Stimulated activated CD4-positive, alpha-beta T cell treated with anti-CD3 and anti-CD28 coated beads, Interleukin-1b, Interleukin-23, amount 100 ng/mL, for 1 hour (primary cell): ENCODE measurements at places on chromosomes 7 and 10.
A peak's percentile ranks its signal among the peaks of the same experiment; 100 is the strongest.

DNA sequence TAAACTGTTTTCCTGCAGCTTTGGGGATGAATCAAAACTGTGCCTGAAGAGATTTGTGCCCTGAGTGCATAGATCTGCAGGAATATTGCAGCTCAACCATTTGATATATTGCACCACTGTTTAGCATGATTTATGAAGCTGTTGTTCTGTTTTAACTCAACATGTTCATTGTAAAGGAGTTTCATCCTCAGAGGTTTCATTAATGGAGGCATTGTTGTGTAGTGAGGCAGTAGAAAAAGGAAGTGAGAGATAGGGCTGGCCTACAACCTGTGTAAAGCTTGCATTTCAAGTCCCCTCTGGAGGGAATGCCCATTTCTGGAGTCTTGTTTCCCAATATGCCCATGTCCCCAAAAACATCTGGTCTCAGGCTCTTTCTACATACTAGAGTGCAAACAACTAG is 67.5 kb downstream of the DNAJC12 start:
- DNase-seq = no peak

- no peak for DNase-seq
These were observed 218.4 kb downstream of the STK31 start for GRCh38 chr7:23928418-23928775.

GRCh38 chr7:37921876-37922275 is 1.4 kb downstream of the EPDR1 start:
- DNase-seq = no peak

GRCh38 chr10:7855205-7855604 is 36.9 kb downstream of the TAF3 start:
- DNase-seq = no peak

DNA sequence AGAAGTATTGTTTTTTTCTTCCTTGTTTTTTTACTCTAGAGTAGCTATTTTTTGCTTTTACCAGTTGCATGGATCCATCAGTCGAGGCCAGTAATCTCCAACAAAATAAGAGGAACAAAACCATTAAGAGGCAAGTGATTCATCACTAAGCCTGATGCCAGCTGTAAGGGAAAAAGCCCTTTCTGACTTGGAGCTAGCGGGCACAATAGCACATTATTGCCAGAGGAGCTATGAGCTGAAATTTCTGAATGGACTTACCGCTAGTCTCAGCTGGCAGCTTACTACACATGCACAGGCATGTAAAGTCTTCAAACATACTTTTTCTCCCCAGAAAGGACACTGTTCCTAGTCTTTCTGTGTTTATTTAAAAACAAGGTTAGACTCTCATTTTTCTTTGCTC is 41.6 kb upstream of the PTPRZ1 start:
- DNase-seq = no peak

DNA sequence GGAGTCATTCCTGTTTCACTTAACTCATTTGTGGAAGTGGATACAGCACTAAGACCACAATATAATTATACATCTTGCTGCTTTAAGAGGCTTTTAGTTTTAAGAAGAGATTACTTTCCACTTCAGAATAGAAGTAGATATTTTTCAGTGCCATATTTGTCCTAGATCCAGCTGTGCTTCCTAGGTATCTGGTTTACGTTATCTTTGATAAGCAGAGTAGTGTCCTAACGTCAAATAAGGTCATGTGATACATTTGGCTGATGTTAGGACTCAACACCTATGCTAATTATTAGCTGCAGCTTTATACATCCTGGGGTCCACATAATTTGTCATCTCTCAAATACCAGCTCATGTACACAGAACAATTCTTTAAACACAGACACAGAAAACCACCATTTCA is 196.2 kb upstream of the SMIM30 start:
- DNase-seq = no peak

GRCh38 chr10:31678575-31679516 is 249.8 kb downstream of the ARHGAP12 start:
- DNase-seq = no peak

DNA sequence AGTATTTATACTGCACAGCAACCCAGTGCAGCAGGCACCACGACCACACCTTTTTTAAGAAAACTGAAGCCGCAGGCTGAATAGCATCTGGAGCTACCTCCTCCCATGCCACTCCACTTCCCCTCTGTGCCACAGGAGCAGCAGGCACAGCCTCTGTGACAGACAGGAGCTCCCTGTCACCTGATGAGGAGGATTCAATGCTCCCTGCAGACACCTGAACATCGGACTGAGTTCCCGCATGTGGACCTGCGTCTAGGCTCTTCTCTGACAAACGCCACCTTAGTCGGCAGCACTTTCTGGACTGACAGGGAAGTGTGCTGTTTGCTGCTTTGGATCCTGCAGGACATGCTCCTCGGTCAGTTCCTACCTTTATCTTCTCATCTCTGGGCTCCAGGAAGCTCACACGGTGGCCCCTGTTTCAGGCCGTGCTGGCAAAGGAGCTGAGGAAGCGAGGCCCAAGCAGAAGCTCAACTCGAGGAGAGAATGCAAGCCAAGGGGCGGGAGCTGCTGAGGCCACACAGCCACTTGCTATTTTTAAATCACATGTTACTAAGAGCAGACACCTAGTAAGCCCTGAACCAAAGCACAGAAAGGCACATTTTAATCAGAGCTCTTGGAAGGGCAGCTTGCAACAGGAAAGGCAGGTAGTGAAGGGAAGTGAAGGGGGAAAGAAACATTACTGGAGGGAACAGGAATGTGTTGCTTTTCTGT is 56.6 kb downstream of the VOPP1 start:
- no peak for DNase-seq

- no peak for DNase-seq
These were observed 317.4 kb downstream of the EXOC4 start for GRCh38 chr7:133570321-133570720.

DNA sequence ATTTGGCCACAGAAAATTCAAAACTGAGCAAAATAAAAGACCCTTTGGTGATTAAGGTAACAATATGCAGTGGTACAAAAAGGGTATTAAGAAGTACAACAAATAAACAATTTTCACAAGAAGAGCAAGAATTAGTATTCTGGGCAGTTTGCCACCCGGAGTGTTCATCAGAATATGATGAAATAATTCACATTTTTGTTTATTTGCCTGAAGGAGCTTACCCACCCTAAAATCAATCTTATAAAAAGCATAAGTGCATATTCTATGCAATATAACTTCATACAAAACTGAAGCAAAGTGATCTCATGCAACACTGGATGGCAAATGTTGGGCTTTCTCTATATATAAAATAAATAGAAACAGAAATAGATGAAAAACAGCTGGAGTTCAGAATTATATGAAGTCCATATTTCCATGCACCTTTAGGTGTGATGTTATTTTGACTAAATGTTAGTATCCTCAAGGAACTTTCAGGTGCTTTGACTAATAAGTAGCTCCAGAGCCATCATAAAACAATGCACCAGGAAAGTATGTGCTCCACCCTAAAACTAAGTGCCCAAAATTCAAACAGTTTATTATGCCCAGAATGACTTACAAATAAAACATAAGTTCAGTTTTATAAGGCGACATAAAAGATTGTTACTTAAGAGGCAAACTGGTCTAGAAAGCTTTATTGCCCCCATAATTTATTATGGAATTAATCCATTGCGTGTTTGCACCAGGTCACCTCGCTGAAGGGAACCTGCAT is 474.3 kb downstream of the SEMA3D start:
- no peak for DNase-seq

DNA sequence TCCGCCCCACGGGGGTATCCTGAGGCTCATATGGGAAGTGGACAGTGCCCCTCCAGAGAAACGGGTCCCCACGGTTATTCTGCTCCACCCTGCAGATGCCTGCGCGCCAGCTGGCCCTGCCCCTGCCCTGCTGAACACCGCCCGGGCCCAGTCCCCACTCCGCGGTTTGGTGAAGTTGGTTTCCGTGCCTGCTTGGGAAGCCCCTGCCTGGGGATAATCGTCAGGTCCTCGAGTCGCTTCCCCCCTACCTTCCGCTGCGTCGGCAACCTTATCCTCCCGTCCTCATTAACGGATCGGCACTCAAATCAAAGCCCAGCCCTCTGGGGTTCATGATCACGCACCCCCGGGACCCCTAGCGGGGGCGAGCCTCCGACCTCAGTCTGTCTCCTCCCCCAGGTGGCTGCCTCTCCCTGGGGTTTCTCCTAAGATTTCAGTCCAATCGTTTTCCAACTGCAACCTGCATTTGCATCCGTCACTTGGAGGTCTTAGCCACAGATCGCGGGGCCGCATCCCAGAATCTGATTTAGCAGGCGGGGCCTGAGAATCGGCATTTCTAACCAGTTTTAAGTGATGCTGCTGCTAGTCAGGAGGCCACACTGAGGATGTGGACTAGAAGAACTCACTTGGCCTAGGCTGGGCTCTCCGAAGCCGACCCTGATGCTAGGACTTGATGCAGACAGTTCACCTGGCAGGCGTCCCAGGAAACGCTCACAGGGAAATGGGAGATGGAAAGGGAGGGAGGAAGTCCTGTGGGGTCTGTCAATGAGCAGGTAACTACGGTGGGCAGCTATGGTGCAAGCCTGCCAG is 27.6 kb downstream of the WDR86 start:
- peak; percentile 8 for DNase-seq

GRCh38 chr10:52212062-52212461 is 102.0 kb upstream of the DKK1 start:
- DNase-seq = no peak

- DNase-seq = no peak
These were observed 343.7 kb downstream of the WDR11 start for GRCh38 chr10:121194696-121195523.

DNA sequence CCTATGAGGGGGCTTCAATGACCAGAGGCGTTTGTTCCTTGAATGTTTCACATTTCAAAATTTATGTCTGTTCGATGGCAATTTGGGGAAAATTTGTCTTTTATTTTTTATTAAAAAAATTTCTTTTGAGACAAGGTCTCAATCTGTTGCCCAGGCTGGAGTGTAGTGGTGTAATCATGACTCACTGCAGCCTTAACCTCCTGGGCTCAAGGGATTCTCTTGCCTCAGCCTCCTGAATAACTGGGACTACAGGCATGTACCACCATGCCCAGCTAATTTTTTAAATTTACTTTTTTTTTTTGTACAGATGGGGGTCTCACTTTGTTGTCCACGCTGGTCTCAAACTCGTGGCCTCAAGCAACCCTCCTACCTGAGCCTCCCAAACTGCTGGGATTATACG is 39.7 kb downstream of the OTUD1 start:
- DNase-seq = no peak

- DNase-seq = no peak
These were observed 174.3 kb upstream of the RNF32 start for GRCh38 chr7:156466272-156466671.

GRCh38 chr10:124916098-124916584 is 25.8 kb upstream of the ZRANB1 start:
- DNase-seq = no peak

DNA sequence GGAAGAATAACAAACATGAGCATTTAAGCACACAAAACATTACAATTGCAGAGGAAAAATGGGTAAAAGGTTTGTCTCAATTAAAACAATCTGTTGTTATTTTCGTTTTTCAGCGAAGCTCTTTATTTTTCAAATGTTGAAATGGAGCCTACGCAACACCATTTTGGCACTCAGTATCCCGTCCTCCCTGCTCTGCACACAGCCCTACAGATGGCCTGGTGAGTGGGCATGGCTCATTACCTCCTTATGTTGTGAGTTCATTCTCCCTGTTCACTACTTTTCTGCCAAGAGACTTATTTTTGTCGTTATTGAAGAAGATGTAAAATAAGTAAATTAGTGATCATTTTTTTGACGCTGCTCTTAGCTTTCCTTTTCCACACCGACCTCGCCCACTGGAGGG is 167.8 kb upstream of the CXCL12 start:
- DNase-seq = no peak

DNA sequence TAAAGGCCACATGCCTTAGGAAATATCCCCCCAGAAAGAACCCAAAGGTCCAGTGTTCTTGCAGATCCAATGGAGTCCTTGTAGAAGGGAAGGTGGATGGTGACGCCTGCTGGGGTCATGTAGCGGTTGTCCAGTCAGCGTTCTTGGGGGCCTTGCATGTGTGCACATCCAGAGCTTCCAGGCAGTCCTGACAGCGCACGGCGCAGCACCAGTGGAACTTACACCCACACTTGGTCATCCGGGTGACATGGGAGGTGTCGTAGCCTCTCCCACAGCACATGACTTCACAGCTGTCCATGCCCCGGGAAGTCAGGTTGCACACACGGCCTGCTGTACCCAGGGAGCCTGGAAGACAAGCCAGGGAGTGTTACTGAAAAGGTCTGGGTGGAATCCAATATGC is 44.8 kb downstream of the WNT2 start:
- no peak for DNase-seq

DNA sequence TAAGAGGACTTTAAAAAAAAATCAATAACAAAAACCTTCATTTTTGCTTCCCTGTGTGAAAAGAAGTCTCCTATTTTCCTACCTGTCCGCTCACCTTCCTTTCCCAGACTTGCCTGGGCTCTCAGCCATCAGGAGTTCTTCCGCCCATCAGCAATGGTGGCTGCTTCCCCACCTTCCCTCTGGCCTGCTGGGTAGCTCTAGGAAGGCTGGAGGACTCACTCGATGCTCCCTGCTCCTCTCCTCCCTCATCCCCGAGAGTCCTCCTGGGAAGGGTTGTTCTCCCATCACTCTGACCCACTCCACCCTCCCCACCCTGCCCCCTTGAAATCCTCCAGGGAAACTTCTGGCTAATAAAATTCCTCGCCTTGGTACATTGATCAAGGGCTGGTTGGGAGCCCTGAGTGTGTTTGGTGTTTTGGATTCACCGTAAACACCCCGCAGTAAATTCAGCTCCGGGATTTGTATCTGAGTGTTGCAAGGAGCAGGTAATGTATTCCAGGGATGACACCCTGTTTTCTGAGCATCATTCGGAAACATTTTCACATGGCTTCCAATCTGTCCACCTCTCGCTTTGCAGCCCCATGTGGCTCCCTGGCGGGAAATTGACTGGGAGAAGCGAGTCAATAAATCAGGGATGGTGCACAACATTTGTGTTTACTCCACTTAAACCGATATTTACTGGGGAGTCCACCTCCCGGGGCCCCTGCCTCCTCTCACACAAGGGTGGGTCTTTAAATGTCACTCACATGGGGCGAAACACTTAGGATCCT is 126.4 kb upstream of the SDK1 start:
- no peak for DNase-seq

DNA sequence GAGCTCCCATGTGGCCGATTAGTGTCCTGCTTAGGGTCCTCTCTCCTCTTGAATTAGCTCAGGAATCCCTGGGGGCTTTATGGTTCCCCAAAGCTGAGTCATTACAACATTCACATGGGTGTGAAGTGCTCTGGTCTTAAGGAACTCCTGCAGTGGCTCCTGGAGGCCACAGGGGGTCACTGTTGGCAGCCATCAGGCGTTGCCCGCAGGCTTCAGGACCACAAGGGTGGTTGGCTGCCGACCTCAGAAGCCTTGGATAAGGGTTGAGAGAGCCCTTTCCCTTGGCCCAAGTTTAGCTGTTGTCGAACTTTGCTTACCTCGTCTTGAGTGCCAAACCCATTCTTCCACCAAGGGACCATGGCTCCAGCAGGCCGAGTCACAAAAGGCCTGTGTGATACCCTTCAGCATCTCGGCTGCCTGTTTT is 61.7 kb downstream of the SH2D4B start:
- DNase-seq = no peak

GRCh38 chr10:96513305-96513697 is 425 bp downstream of the TLL2 start:
- DNase-seq = no peak

GRCh38 chr10:4190876-4191275 is 405.9 kb upstream of the KLF6 start:
- DNase-seq = no peak

- no peak for DNase-seq
These were observed 86.0 kb upstream of the ZNF479 start for GRCh38 chr7:57218196-57218716.
